ENCODE measurements at places on chromosomes 12 and 14.

- no peak for DNase-seq
These were observed 11.5 kb upstream of the OR11G2 start for GRCh38 chr14:20179218-20179617.

DNA sequence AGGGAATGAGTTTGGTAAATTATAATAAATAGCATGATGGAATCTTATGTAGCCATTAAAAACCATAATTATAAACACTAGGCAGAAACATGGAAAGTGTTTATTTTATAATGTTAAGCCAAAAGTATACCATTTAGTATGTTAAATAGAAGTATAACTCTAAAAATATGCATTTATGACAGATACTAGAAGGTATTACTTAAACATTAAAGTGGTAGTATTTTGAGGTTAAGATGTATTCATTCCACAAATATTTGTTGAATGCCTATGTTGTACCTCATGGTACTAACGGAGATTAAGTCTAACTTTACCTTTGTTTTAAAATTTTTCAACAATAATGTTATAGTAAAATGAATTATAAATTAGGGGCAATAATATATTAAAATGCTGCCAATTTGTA, 24.1 kb downstream of the TTC8 start:
- DNase-seq, result no peak

DNA sequence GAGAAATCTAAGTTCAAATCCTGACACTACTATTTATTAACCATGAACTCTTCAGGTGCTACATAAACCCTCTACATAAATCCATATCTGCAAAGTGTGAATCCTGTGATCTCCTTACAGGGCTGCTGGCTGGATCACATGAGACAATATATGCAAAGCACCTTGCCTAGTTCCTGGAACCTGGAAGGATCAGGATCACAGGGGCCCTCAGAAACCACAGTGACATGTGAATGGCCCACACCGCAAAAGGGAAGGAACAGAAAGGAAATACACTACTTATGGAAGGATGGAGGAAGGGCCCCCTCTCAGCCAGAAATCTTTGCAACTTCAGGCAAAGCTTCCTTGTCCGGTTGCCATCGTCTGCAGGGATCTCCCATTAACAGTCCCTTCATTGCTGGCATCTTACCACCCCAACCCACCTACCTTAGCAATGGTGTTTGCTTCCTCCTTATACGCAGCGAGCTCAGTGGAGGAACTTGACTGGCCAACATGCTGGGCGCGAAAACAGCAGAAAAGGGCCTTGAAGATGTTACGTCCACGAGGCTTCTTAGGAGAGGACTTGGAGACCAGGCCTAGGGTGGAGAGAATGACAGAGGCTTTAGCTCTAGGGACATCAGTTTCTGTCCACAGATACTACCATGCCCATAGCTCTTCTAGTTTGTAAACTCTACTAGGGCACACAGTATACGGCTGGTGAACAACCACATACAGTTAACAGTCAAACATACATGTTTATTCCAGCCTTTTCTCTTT, 10.7 kb upstream of the AVIL start:
- DNase-seq, result no peak

GRCh38 chr12:3420693-3421092, 70.3 kb upstream of the PRMT8 start:
- no peak for DNase-seq

DNA sequence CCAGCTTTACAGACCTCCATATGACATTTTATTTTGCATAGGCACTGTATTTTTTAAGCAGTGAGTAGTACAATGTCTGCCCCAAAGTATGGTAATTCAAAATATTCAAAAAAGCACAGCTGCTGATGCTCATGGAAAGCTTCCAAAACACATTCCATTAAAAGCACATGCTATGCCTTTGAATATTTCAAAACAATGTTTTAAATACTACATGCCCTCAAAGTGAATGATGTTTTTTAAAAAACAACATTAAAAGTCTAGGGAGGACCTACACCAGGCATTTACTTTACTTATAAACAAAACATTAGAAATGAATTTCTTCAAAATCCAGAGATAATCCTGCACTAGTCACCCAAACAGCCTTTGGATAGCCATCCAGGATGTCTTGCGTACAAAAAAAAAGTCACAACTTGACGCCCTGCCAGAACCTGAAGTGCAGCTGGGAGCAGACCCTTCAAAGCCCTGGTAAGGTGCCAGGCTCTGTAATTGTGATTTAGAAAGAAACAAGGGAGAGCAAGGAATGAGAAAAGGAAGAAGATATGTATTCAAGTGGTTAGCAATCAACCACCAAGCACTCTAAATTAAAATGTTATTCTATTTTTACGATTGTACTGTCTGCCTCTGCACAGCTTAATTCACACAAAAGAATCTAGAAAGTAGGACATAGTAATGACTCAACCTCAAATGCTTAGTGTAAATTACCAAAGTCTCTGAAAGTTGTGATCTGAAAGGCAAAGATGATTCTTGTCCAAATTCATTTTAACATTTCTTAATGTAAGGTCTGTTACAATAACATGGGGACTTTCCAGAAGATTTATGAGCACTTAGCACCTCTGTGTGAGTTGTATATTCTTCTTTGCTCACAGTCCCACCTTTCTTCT, 31.9 kb downstream of the CEP83 start:
- DNase-seq, result no peak

DNA sequence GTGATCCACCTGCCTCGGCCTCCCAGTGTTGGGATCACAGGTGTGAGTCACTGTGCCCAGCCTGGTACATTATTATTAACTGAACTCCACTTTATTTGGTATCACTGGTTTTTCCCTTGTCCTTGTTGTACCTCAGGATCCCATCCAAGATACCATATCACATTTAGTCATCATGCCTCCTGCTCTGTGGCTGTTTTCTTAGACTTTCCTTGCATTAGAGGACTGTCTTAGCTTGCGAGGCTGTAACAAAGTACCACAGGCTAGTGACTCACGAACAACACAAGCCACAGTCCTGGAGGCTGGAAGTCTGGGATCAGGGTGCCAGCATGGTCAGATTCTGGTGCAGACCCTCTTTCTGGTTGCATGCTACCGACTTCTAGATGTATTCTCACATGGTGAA, 12.2 kb downstream of the KLC1 start:
- DNase-seq, result no peak

DNA sequence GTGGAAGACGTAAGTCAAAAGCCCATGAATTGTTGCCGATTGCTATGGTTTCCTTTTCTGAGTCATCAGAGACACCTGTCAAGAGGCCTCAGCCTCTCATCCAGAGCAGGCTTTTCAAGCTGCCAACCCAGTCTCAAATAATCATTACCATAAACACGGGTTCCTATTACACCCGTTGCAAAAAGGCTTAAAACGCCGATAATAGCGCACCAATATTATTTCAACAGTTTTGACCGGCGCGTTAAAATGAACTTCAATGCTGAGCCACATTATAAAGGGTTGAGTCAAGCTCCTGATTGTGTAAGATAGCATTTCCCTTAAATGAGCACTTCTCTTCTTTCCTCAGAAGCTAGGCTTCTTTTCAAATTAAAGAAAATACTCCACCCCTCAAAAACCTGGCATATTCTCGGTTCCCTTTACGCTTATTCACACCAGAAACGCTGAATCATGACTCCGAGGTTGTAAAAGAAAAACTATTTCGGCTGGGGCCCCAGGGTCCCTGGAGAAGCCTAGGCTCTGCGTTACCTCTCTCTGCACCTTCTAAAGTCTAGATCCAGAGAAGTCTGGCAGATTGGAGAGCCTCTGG, 1.4 kb downstream of the TMTC1 start:
- DNase-seq, result no peak

DNA sequence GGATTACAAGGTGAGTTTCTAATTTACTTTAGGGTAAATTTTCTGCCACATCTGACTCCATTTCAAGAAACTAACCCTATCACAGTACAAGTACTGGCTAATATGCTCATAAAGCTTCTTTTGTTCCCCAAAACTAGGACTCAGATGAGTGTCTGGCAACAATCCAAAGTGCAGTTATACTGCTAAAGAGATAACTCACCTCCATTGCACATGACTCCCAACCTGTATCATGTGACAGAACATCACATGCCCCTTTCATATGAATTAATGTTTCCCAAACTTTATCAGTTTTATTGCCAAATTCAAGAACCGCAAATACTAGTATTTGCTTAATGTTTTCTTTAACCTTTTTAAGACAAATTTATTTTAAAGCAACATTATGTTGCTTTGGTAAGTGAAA, 3.9 kb upstream of the PPP1R12A start:
- DNase-seq, result no peak

- DNase-seq, result no peak
These were observed 64.9 kb downstream of the TECPR2 start for GRCh38 chr14:102427642-102428041.

- no peak for DNase-seq
These were observed 43.3 kb downstream of the NCKAP5L start for GRCh38 chr12:49784756-49785409.

DNA sequence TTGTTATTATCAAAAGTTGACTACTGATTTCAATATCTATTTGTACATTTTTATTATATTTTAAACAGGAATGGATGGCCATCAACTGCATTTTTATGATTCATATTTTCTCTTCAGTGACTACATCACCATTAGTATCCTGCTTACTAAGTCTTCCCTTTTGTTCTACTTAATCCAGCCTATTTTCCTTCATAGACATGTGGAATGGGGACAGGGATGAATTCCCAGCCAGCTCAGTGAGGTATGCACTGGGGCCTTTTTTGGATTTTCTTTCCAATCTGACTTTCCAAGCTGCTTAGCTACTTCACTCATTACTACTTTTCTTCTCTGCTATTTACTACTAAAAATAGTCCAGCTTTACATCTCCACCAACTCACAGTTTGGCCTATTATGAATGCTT, 38.4 kb downstream of the AKAP6 start:
- no peak for DNase-seq

DNA sequence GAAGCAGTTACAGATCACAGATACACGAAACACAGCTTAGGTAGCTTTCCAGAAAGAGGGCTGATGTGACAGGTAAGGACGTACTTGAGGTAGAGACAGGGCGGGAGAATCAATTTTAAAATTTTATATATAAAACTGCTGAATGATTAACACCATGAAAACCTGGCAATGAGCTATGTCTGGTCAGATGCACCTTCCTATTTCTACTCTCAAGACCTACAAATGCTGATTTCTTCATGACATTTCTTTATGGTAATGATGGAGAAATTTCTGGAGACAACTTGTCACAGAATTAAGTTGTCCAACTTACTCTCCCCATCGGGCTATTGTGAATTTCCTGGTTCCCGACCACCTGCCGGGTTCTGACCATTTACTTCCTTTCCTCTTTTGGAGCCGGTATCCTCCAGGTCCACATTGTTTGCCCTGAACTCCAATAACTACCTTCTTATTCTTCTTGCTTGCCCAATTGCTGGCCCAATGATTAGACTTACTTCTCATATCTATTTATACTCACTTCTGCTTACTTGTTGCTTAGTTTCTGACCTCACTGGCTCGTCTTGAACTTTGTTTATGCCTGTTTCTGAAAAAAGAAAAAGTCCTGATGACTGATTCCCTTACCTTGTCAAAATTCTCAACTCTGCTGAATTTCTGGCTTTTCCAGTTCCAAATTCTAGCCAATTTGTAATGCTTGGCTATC, 12.8 kb upstream of the ATP2B1 start:
- DNase-seq, result no peak

DNA sequence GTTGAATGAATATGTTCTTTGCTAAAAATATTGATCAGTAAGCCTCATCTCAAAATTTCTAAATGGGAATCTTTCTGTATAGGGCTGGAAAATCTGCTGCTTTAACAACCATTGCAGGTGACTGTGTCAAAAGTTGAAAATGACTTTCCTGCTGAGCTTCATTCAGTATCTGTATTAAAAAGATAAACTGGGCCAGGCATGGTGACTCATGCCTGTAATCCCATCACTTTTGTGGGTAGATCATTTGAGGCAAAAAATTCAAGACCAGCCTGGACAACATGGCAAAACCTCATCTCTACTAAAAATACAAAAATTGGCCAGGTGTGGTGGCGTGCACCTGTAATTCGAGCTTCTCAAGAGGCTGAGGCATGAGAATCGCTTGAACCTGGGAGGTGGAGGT, 213.7 kb upstream of the SYT10 start:
- DNase-seq, result no peak

DNA sequence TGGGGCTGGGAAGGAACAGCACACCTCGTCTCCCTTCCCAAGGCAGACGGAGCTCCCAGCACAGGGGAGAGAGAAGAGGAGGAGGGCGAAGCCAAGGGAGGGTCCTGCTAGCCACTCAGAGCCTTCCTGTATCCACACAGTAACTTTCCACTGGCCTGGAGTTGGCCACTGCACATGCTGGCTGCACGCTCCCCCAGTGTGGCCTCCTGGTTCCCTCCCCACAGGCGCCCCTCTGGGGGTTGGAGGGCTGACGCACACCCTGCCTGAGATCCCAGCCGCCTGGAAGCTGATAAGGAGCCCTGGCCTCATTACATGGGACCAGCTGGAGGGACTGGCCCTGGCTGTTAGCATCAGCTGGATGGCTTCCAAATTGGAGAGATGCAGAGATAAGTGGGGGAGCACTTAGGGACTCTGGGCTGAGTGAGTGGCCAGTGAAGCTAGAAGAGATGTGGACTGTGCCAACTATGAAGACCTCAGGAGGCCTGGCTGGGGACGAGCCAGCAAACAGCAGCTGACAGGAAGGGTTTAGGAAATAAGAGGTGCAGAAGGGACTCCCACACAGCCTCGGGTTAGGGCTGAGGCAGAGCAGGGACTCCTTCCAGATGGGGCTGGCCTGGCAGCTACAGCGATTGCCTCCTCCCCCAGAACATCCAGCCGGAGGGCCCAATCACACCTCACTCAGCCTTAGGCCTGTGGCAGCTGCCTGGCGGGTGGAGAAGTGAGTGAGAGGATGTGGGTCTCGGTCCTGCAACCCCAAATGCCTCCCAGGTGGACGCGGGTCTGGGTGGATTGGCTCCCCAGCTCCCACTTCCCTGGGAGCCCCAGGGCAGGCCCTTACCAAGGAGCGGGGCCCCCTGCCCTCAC, 26.3 kb upstream of the BCDIN3D start:
- no peak for DNase-seq

GRCh38 chr12:50529345-50529744, 24.6 kb downstream of the DIP2B start:
- no peak for DNase-seq

- DNase-seq, result no peak
These were observed 103.3 kb downstream of the BCAT1 start for GRCh38 chr12:24845615-24846014.

DNA sequence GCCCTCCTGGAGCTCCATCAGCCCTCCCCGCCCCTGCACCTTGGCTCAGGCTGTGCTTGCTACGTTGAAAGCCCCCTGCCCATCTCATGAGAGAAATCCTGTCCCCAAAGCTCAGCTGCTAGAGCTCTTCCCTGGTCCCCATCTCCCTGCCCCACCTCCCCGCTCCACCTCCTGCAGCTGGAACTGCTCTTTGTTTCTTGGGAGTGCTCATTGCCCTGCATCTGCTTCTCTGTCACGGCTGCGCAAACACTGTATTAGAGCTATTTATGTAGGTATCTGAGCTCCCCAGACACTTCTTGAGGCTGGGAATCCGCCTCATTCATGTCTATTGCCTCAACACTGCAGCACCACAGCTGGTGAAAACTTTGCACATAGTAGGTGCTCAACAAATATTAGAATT, 32.8 kb upstream of the PRIMA1 start:
- no peak for DNase-seq

All from D721Med (cell line).